ENCODE measurements at places on chromosomes 16 and 17.

DNA sequence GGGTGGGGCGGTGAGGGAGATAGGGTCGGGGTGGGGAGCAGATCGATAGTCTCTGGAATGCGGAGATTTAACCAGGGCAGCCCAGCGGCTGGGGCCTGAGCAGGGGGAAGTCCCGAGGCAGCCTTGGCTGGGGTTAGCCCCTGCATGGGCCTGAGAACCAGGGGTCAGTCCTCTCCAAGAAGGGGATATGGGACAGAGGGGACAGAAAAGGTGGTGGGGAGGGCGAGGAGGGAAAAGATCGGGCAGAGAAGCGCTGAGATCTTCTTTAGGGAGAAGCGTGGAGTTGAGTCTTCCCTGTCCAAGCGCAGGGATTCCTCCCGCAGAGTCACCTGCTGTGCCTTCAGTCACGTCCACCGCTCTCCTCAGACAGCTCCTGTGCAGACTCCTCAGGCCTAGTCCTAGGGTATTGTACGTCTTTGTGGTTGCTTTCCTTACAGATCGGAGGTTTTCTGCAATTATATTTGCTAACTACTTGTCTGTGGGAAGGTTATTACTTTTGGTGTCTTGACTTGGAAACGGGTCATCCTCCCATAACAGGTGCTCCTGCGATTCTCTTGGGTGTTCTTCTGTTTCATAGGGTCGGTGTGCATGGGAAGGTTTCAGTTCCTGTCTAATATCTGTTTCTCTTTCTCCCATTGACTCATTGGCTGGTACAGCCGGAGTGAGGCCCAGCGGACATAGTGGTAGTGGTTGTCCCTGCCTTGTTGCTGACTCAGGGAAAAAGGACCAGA lies 952 bp downstream of the CD300A start:
- DNase-seq = no peak

GRCh38 chr16:88055356-88055755 lies 104.1 kb downstream of the BANP start:
- no peak for DNase-seq

DNA sequence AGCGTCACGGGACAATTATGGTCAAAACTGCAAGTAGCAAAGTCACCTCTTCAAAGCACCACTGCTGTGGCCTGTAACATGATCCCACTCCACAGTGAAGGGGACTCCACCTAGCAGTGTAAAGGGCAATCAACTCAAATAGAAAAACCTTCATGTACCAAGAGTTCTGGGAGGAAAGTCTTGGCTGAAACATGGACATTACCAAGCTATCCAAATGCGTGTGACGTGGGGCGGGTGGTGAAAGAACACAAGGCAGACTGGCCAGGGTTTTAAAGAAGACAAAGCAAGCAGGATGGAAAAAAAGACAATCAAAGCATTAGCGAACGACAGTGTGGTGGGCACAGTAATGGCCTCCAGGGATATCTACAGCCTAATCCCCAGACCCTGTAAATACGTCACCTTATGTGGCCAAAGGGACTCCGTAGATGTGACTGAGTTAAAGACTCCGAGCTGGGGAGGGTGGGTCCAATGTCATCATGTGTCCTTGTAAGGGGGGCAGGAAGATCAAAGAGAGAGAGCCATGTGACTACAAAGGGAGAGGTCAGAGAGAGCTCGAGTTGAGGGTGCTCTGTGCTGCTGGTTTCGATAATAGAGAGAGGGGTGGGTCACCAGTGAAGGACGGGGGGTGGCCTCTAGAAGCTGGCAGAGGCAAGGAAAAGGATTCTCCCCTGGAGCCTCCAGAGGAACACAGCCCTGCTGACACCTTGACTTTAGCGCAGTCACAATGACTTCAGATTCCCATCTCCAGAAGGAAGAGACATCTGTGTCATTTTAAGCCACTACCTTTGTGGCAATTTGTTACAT lies 6.0 kb downstream of the HSDL1 start:
- no peak for DNase-seq

DNA sequence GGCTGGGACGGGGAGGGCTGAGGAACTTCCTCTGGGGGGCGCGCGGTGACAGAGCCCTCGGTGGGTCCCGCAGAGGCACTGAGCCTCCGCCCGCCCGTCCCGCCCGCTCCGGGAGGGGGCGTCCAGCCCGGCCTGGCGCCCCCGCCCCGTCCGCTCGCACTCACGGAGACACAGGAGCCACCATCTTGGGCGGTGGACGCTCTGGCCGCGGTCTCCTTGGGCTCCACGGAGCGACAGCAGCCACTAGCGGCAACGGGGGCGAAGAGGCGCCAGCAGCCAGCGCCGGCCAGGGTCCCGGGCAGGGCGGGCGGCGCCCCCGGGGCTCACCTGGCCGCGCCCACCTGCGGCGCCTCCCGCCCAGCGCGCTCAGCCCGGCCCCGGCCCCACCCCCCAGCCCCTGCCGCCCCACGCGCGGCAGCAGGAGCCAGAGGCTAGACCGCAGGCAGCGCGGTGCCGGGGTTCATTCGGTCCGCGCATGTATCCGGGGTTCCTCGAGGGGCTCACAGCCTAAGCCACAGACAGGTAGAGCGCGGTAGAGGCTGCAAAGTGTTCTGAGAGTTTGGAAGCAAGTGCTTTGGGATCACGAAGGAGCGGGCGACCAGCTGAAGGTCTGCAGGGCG lies at the start of gene C17orf113:
C17orf113 (minus strand) TSS at position 209 of the 620 bp plus-strand sequence. CDS start 7,225 bp downstream, outside the sequence.
- DNase-seq = peak; percentile 39

DNA sequence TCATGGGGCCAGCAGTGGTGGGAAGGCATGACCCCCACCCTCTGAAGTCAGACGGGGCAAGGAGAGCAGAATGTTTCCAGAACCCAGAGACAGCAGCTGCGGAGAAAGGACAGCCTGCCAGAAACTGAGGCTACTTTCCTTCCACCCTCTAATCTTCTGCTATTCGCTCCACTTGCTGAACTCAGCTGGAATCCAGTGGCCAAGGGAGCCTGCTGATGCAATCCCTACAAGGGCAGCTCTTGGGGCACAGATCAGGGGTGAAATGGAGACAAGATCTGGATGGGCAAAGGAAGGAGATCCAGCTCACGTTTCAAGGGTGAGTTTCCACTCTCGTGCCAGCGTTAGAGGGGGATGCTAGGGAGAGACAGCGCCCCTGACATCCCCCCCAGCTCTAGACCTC lies 479.1 kb downstream of the SLC39A11 start:
- no peak for DNase-seq

DNA sequence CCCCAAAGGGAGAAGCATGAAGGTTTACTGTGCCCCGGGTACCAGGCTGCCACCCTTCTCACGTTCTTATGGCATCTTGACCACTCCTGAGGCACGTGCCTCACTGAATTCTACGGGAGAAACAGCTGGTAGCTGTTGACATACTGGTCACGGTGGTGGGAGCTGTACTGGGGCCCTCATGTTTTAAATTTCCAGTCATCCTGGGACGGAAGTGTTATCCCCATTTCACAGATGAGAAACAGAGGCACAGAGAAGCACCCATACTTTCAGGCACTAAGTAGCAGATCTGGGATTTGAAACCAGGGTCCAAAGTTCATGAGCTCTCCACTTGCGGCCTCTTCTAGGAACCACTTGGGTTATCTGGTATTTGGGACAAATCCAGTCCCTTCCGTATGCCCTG lies 26.3 kb upstream of the DOC2B start:
- DNase-seq = no peak

DNA sequence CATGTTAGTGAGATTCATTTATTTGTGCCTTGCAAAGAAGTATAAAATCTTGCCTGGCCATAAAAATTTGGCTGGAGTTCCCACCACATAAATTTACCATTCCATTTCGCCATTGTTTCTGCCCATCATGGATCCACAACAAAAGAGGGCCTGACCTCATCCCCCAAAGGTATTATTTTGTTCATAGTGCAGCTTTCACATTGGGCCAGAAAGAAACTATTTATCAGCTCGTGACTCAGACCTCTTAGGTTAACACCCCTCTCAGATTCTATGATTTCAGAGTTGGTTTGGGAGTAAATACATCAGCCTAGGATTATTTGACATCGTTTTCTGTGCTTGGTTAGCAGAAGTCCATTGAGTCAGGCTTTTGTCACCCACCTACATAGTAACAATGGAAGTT lies 108.1 kb downstream of the SHISA6 start:
- no peak for DNase-seq

GRCh38 chr16:57032346-57032745 lies 43.0 kb downstream of the NLRC5 start:
- DNase-seq = no peak

- DNase-seq = no peak
These were observed 31.5 kb downstream of the RBL2 start for GRCh38 chr16:53465606-53466280.
